GM23248 (cell line): ENCODE measurements at places on chromosomes 7 and 10. TPM values are rescaled to one million over a fixed set of nuclear protein-coding genes. Genes with fewer than 3 reads are reported as not detected.
A peak's percentile ranks its signal among the peaks of the same experiment; 100 is the strongest.

GRCh38 chr10:102422545-102423129, 2.0 kb downstream of the FBXL15 start:
- DNase-seq: peak; percentile 92

Gene PLA2G12B
- polyA plus RNA-seq: not detected in 2 replicates

GRCh38 chr10:11411926-11412545, 199.4 kb downstream of the USP6NL start:
- no peak for DNase-seq

DNA sequence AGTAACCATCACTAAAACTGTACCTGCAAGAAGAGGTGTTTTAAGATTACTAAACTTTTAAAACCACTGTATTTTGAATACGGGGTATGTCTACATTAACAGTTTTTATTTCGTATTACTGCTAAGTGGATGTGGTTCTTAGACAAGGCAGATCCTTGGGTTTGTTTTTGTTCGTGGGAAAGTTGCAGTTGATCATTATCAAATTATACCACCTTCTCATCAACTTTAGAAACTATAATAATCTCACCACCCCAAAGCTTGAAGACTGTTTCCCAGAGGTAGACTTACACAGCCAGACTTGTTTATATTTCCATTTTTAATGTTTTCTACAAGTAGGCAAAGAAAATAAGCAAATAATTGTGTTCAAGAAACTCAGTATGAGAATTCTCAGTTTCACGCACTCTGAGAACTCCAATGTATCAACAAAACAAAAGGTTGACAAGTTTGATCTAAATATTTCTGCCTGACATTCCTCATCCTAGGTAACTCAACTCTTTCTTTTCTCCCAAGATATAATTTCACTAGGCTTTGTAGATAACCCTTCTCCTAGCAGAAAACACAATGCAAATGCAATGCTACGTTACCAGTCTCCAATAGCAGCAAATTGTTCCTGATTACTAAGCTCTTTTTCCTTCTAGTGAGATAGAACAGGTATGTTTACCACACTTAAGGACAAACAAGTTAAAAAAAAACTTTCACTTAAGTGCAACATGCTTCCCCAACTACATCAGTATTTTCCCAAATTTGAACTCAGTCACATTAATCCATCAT, 36.0 kb downstream of the IGF2BP3 start:
- DNase-seq: no peak

DNA sequence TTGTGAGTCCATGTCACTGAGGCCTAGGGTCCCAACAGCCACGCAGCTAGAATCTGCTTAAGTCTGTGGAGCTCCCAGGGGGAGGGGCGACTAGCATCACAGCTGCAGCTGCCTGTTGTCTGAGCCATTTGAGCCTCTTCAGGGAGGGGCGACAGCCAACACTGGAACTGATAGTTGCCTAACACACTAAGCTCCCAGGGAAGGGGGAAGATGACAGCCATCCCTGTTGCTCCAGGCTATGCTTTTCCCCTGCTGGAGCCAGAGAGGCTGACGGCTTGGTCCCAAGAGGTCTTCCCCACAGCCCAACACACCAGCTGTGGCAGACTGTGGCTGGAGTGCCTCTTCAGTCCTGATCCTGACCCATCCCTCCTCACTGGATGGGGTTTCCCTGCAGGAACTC, 817.5 kb downstream of the NXPH1 start:
- no peak for DNase-seq

Gene MMRN2
- 1.2 and 1.5 TPM in 2 replicates for polyA plus RNA-seq

Gene GIMAP4
- not detected in 2 replicates for polyA plus RNA-seq
